Cerebellum (tissue), 4 donors: ENCODE measurements at places on chromosomes 12 and 14. TPM values are rescaled to one million over a fixed set of nuclear protein-coding genes. Genes with fewer than 3 reads are reported as not detected.

The IPO8 gene
- 36.1 TPM for total RNA-seq

The CLEC2A gene
- not detected for total RNA-seq

The MARK3 gene
- 153 TPM for total RNA-seq

The PACS2 gene
- 97.4 TPM for total RNA-seq

The POTEG gene
- total RNA-seq, result not detected

The ATF1 gene
- total RNA-seq, result 21.0 TPM
